ENCODE measurements at places on chromosomes 5 and 9.
A peak's percentile ranks its signal among the peaks of the same experiment; 100 is the strongest.

DNA sequence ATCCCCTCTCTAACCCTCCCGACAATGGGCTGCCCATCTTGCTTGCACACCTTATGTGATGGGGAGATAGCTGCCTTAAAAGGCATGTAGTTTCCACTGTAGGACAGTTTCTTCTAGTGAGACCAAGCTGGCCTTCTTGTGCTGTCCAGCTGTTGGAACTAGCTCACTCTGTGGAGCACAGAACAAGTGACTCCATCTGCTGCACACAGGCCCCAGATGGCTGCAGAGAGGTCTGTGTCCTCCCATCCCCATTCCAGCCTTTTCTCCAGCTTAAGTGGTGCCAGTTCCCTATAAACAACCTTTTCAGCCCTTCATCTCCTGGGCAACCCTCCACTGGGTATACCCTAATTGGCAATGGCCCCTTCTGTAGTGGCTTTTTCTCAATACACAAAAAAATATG, 18.7 kb upstream of the PSD2 start:
- DNase-seq, result no peak

DNA sequence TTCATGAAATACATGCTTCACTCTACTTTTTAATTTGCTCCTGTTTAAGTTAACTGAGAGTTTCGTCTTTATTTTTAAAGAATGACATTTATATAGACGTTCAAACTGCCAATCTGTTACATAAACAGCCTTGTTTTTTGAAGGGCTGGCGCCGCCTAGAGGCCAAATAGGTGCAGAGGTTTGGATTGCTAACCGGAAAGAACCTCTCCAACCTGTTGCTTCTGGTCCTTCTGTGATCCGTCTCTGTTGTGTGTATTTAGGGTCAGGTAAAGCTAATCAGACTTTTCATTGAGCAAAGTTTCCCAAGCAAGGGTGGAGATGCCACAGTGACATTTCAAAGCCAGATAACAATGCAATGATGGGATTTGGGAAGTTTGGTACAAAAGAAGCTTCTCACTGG, 39.5 kb upstream of the GLIS3 start:
- DNase-seq, result peak; percentile 61

DNA sequence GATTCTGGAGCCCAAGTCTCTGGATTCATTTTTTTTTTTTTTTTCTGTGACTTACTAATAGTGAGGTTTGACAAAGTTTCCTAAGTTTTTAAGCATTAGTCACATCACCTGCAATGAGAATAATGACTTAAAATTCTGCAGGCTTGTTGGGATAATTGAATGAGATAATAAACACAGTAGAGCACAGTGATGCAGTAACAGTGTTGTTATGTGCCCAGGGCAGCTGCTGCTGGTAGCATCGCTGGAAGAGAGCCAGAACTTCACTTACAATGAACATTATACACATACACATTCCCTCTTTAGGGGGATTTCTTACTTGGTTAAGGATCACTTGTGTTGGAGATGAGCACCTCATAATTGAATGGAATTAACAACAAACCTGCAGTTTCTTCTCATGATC, 78.9 kb downstream of the ALDH7A1 start:
- no peak for DNase-seq

GRCh38 chr9:35974800-35975199, 16.8 kb upstream of the OR2S2 start:
- no peak for DNase-seq

- DNase-seq, result no peak
These were observed 5.8 kb upstream of the TRIM14 start for GRCh38 chr9:98124637-98125426.

- DNase-seq, result no peak
These were observed 40.0 kb upstream of the GRAMD2B start for GRCh38 chr5:126383246-126383645.

- no peak for DNase-seq
These were observed 119.2 kb downstream of the SMARCA2 start for GRCh38 chr9:2134391-2134790.

DNA sequence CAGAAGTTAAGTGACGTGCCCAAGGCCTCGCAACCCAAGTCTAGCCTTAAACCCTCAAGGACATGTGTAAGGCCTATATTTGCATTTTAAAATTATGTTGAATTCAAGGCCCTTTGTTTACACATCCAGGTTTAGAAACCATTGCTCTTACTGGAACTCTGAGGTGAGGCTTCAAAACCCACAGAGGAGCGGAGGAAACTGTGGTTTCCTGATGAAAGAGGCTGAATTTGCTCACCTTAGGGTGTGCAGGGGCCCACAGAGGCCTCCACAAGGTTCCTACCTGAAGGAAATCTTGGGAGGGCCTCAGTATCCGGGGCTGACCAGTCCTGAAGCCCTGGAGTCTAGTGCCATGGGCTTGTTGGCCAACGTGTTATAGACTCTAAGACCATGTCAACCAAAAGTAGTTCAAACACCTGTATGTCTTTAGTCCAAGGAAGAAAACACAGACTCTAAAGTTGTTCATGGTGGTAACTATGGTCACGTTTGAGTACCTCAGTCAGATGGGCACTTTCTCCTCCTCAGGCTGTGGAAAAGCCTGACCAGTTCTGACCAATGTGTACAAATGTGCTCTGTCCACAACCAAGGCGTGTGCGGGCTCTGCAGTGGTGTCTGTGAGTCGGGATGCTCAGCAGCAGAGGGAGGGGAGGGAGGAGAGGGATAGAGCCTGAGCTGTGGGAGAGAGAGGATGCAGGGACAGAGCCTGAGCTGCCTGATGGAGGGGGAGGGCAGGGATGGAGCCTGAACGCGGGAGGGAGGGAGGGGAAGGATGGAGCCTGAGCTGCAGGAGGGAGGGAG, 124.6 kb upstream of the ERCC6L2 start:
- DNase-seq, result no peak

DNA sequence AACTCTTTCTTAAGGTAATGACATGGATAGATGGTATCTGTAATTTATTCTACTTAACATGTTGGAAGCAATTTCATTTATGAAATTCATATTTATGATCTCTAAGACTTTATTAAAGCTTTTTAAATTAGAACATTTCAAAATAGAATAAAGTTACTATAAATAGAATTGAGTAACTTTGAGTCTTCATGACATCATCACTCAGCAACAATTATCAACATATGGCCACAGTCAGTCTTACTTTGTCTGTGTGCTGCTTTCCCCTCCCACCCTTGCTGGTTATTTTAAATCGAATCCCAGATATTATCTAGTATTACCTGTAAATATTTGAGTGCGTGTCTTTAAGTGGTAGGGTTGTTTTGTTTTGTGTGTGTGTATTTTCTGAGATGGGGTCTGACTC, 65.2 kb downstream of the IPO11 start:
- no peak for DNase-seq

GRCh38 chr5:81516091-81516490, 122.2 kb upstream of the ACOT12 start:
- no peak for DNase-seq

- no peak for DNase-seq
These were observed 14.0 kb downstream of the FGFR4 start for GRCh38 chr5:177100714-177101121.

- DNase-seq, result no peak
These were observed 1.2 kb downstream of the ZBTB5 start for GRCh38 chr9:37464006-37464405.

DNA sequence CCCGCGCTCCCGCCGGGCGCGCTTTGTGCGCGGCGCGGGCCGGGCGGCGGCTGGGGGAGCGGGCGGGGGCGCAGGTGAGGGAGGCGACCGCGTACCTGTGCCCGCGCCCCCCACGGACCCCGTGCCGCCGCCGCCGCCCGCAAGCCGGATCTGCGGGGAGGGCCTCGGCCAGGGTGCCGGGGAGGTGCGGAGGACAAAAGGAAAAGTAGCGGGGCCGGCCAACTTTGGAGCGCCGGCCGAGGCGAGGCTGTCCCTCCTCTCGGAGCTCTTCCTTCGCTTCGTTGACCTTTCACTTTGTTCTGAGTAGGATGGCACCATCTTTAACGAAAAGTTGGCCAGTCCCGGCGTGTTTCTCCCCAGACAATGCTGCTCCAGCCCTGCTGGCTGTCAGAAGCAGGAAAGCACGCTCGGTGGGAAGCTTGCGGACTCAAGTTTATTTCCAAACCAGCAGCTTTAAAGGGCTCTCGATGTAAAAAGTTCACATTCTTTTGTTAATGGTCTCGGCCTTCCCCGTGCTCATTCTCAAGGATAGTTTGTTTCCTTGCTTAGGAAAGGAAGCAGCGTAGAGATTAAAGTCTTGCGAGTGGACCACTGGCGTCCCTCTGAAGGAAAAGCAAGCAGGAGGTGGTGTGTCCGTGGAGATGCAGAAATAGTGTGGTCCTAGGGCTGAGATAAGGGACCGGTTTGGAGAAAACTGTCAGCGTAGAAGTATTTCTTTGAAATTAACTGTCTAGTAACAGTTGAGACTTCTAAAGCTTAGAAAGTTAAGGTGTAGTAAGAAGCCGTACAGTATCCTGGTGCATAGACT, 639 bp downstream of the EHMT1 start:
- DNase-seq, result no peak

DNA sequence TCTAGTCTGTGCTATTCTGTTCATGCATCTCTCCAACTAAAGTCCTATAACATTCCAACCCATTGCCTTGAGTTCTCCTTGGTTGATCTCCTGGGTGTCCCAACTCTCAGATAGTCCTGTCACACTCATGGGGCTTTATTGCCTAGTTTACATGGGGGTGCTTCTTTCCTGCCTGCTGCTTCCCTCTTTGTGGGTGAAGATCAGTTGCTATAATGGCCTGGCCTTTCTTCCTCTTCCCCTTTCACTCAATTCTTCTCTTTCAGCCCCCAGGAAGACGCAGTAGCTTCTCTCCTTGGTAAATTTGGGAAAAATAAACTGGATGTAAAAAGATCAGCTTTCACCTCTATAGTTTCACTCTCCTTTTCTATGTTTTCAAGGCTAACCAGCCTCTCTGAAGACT, 66.5 kb downstream of the PTCD2 start:
- DNase-seq, result no peak

DNA sequence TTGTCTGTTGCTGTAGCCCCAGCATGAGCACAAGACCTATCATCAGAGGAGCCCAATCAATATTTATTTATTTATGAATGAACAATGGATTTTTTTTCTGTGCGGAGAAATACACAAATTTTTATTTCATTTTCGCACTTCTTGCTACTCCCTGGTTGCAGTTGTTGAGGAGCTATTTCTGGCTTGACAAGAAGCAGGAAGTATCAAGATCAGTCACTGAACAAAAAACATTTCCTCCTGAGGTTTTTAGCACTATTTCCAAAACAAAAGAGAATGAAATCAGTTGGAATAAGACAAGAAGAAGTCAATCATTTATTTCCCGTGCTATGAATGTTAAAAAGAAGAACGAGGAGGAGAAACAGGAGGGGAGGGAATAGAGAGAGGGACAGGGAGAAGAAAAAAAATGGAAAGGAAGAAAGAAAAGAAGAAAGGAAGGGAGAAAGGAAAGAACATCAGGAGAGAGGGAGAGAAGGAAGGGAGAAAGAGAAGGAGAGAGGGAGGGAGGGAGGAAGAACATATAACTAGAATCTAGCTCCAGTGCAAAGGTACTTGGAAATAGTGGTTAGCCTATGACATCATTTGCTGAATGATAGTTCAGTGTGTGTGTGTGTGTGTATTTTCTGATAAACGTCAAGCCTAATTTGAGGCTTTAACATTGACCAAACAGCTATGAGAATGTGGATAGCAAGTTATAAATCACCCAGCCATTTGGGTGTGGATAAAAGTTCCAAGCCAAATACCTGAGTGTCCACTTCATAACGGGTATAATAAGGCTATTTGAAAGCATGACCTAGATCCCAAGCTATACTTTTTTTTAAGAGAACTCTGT, 586.0 kb downstream of the EBF1 start:
- no peak for DNase-seq

DNA sequence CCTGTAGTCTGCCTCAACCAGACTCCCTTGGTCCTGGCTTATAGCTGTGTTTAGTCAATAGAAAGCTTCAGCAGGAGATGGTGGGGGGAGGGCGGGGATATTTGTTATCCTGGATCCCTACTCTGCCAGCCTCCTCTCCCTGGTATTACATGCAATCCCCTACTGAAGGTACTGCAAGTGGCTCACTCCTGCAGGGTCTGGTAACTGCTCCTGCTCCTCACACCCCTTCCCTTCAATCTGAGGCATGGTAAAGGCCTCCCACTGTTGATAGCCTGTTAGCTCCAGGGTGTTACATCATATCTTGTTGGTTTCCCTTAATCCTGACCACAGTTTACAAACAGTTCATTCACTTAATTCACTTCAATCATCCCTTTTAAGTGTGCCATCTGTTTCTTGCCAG, 137.5 kb downstream of the AP3B1 start:
- no peak for DNase-seq

- DNase-seq, result no peak
These were observed 245.0 kb downstream of the AUH start for GRCh38 chr9:91116711-91117110.

DNA sequence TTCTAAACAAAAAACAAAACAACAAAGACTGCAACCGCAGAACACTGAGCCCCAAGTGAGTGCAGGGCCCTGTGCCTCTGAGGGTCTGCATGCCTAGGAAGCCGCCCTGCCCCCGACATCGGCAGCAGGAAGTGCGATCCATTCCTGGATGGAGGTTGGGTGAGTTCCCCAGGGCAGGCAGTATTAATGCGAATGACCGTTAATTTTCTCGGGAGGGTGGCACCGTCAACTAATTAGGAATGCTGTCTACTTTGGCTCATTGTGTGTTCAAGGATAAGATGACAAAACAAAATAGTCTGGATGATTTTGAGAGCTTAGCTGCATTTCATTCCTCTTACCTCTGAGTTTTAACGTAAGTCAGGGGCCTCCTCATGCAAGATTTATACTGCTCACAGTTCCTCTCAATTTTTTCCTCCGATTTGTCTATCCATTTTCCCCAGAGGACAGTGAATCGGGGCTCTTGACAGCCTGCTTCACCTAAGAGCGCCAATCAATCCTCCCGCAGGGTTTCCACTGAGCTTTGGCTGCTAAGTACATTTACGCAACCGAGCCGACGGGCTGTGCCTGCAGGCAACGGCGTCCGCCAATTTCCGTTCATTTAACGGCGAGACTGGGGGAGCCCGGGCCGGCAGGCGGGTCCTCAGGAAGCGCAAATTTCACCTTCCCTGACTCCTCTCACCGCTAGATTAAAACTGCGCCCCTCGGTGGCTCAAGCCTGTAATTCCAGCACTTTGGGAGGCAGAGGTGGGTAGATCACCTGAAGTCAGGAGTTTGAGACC, 2.9 kb upstream of the NXNL2 start:
- no peak for DNase-seq

GRCh38 chr9:76150013-76150412, 244.2 kb downstream of the RFK start:
- no peak for DNase-seq

- no peak for DNase-seq
These were observed at the start of gene SHROOM1 for GRCh38 chr5:132830436-132831094. SHROOM1 (minus strand) TSS chr5:132830647; CDS start chr5:132826140, 4,507 bp downstream.

DNA sequence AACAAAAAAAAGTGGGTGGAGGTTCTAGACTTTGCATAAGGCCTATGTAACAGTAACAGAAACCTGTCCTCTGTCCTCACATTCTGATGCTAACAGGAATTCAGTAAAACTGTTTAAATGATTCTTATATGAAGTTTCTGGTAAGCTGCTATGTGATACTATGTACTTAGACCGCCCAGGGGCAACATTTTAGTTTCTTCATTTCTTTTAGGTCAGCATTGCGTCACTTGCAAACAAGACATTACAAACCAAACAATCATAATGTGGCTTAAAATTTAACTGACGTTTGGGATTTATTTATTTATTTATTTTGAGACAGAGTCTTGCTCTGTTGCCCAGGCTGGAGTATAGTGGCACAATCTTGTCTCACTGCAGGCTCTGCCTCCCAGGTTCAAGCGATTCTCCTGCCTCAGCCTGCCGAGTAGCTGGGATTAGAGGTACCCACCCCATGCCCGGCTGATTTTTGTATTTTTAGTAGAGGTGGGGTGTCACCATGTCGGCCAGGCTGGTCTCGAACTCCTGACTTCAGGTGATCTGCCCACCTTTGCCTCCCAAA, 44.3 kb downstream of the TENT4A start:
- DNase-seq, result no peak

GRCh38 chr9:137813651-137814415, 63.7 kb upstream of the CACNA1B start:
- DNase-seq, result no peak
